SK-N-SH treated with all-trans-retinoic acid at 6 μM for 48 hours (cell line): ENCODE measurements at places on chromosomes 13 and 19.

- no peak for ATAC-seq
Measured at GRCh38 chr19:33698576-33699435, 77.1 kb downstream of the CHST8 start.

DNA sequence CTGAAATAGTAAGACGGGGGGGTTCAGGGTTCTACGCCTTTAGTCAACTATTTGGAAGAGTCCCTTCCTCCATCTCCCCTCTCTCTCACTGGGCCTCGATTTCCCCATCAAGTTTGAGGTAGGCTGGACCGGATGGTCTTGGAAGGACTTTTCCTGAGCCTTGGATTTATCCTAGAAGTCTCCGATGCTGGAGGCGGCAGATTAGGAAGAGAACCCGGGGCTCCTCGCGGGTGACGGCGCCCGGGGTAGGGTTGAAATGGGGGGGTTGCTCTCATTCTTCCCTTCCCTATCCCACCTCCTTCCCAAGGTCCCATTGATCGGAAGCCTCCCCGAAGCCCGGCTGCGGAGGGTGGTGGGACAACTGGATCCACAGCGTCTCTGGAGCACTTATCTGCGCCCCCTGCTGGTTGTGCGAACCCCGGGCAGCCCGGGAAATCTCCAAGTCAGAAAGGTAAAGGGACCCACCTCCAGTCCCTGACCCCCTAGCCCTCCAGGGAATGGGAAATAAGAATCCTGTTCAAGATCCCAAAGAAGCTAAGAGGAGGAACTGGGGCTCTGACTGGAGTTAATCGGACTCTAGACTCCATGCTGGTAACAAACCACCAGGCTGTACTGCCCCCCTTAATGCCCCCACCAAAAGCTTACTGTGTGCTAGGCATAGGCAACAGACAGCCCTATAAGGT is 781 bp downstream of the QPCTL start:
- peak; percentile 39 for ATAC-seq

DNA sequence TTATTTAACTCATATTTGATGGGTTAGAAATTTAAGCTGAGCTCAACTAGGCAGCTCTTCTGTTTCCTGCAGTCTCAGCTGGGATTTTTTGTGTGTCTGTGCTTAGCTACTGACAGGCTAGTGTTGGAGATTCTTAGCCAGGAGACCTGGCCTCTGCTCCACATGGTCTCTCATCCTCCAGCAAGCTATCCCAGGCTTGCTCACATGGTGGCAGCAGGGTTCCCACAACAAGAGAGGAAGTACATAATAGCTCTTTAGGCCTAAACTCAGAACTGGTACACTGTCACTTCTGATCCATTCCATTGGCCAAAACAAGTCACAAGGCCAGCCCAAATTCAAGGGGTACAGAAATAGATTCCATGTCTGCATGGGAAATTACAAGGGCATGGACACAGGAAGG is 406.2 kb downstream of the SUCLA2 start:
- no peak for ATAC-seq

DNA sequence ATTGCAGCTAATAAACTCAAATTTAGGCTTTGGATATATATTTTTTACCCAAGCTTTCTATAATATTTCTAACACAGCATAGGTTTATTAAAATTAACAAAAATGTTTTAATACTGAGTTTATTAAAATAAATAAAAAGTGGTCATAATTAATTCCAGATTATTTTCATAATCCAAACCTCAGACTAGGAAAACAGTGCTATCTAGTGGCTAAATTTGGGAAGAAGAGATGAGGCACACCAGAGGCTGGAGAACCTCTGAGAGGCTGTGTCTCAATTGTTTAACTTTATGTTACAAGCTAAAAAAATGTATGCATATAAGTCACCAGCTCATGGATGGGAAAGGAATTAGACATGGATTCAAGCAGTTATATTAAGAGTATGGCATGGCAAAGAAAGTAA is 392.5 kb downstream of the DIAPH3 start:
- ATAC-seq = peak; percentile 44

GRCh38 chr13:66491251-66491650 is 738.9 kb downstream of the PCDH9 start:
- no peak for ATAC-seq

GRCh38 chr13:84864341-84864740 is 934.9 kb downstream of the SLITRK6 start:
- ATAC-seq = no peak

- ATAC-seq = no peak; the same call in 2 of the 3 replicates
Measured at GRCh38 chr13:94268661-94269060, 210.8 kb downstream of the DCT start.

- peak; percentile 81 for ATAC-seq
Measured at GRCh38 chr19:48321372-48321621, 4.1 kb upstream of the EMP3 start.

- no peak for ATAC-seq
Measured at GRCh38 chr19:30596813-30597399, 224.7 kb downstream of the ZNF536 start.

GRCh38 chr19:35162471-35163326 is 8.2 kb downstream of the FXYD5 start:
- peak; percentile 75 for ATAC-seq

- ATAC-seq = peak; percentile 12; the same call in 2 of the 3 replicates
Measured at GRCh38 chr19:750640-751423, at the start of gene MISP. MISP (plus strand) TSS chr19:751112; CDS start chr19:756947, 5,835 bp downstream.

DNA sequence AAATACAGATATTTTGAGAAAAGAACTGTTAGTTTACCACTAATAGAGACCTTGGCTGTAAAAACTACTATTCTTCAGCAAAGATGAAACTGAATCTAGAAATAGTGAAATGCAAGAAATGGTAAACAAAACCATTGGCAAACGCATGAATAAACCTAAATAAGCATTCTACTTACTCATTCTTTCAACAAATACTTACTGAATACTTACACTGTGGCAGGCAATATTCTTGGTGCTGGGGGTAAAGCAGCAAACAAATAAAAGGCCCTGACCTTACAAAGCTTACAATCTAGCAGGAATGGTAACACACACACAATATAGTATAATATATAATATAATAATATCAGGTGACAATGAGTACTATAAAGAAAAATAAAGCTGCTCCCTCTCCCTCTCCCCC is 38.7 kb downstream of the KATNAL1 start:
- no peak for ATAC-seq

GRCh38 chr13:73364736-73365135 is 305.9 kb downstream of the KLF5 start:
- ATAC-seq = no peak

- ATAC-seq = no peak
Measured at GRCh38 chr13:96898212-96898611, 96.1 kb downstream of the OXGR1 start.

- ATAC-seq = peak; percentile 12; the same call in 1 of the 3 replicates
Measured at GRCh38 chr13:44274771-44275205, 98.8 kb upstream of the SERP2 start.

DNA sequence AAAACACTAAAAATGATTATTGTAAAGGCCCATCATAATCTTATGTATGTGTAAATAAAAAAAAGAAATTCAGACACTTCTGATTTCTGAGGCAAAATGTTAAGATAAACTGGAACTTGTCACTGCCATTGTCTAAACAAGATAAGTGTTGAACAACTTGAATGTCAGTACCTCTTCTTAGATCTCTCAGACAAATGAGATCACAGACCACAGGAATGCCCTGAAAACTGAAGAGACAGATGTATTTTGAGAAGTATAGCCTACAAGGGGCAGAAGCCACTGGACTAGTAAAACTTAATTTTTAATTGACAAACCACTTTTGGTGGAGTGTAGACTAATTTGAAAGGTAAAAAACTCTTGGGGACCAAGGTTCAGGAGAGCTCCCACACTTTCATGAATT is 375.5 kb upstream of the SLITRK5 start:
- ATAC-seq = no peak

DNA sequence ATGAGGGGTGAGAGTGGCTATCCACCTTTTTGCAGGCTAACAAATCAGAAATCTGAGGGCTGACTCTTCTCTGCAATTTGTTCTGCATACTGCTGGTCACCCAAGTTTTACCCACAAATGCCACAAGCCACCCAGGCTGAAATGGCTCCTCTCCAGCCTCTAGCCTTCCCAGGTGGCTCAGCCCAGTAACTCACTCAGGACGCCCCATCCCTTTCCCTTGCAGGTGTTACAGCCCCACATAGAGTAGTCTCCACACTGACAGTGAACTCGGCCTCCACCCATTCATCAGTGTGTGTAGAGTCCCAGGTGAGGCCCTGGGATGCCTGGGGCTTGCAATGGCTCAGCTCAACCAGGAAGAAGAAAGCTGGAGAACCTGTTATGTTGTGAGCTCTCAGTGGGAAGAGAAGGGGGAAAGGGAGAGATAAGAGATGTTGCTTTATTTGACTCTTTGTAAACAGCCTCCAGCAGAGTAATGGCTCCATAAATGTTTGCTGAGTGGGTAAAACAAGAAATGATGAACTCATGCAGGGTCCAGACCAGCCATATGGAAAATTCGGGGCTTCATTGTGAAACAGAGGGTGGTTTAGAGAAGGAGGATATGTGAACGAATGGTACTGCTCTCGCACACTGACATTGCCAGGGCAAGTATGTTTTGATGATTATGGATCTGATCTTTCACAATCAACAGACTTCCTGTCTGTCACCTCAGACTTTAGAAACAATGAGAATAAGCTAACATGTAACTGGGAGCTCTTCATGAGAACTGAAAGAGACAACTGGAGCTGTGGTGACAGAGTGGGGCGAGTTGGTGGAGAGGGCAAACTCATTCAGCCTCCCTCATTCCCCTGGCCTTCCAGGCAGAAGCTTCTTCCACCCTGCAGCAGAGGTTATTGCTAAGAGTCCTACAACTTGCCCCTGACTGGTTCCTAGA is 74.2 kb upstream of the RFC3 start:
- no peak for ATAC-seq

DNA sequence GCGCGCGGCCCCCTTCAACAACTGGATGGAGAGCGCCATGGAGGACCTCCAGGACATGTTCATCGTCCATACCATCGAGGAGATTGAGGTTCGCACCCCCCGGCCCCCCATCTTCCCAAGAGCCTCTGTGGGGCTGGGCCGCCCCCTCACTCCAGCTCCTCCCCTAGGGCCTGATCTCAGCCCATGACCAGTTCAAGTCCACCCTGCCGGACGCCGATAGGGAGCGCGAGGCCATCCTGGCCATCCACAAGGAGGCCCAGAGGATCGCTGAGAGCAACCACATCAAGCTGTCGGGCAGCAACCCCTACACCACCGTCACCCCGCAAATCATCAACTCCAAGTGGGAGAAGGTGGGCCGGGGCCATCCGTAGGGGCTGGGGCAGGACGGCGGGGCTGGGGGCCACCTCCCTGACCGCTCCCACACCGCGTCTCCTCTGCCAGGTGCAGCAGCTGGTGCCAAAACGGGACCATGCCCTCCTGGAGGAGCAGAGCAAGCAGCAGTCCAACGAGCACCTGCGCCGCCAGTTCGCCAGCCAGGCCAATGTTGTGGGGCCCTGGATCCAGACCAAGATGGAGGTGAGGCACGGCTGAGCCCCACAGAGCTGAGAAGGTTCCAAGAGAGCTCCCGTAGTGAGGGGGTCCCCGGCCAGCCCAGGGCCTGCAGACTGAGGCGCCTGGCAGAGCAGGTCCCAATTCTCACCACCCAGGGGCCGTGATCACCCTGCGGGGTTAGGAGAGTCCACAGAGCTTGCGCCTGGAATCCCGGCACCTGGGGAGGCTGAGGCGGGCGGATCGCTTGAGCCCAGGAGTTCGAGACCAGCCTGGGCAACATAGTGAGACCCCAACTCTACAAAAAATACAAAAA is 20.1 kb downstream of the CAPN12 start:
- no peak for ATAC-seq

- ATAC-seq = no peak
Measured at GRCh38 chr19:37982655-37983054, 75.6 kb downstream of the SIPA1L3 start.

- no peak for ATAC-seq
Measured at GRCh38 chr13:40874138-40874779, 84.8 kb downstream of the SLC25A15 start.

- peak; percentile 4 for ATAC-seq
Measured at GRCh38 chr19:42281827-42282762, 13.0 kb downstream of the CIC start.

DNA sequence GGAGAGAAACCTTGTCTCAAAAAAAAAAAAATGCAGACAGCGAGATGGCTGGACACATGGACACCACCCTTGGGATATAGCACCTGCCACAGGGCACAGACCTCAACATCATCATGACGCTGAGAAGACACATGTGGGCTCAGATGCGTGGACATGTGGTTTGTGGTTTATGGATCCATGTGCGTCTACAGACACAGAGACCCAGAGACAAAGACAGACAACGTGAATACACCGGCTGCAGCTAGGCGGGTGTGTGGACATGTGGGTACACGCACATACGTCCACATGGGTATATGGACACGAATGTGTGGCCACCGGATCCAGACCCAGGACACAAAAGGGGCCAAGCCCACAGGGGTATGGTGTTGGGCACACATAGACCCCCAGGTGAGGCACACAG is 1.3 kb downstream of the TNFSF14 start:
- no peak for ATAC-seq

- ATAC-seq = no peak
Measured at GRCh38 chr13:77475345-77476084, 60.0 kb upstream of the SCEL start.

GRCh38 chr13:36712770-36713169 is 39.0 kb downstream of the SERTM1 start:
- ATAC-seq = peak; percentile 95

DNA sequence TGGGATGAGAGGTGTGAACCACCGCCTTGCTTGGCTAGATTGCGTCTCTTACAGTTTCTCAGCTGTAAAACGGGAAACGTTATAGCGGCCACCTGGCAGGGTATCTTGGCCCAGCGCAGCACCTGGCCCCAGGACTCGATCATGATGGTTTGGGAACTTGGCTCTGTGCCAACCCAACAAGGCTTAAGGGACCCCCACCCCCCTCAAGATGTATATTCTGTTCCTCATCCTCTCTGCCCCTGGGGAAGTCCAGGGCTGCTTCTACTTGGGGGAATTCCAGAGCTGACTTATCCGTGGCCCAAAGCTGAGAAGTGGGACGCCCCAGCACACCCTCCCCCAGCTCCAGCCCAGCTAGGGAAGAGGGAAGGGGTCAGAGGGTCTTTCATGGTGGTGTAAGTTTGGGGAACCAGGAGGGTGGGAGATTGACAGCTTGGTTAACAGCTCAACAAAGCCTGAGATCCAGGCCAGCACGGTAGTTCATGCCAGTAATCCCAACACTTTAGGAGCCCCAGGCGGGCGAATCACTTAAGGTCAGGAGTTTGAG is 695 bp downstream of the ICAM1 start:
- ATAC-seq = no peak

- peak; percentile 57 for ATAC-seq
Measured at GRCh38 chr19:16076154-16076957, at the start of gene TPM4. TPM4 (plus strand) TSS chr19:16076495; CDS start chr19:16076566, 71 bp downstream.

DNA sequence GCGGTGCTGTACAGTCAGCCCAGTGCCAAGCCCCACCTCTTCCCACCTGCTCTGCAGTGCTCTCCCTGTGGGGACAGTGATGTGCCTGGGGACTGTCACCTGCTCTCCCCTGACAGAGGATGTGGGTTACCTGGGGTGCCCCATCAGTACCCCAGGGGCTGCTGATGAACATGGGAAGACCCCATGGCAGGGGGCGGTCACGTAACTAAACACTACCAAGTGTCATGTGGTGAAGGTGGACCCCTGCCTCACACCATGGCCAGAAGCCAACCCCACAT is 12.7 kb downstream of the KDM4B start:
- no peak for ATAC-seq

GRCh38 chr13:98411617-98412265 is 165.2 kb downstream of the STK24 start:
- no peak for ATAC-seq

GRCh38 chr13:114128624-114129522 is 3.5 kb downstream of the RASA3 start:
- ATAC-seq = peak; percentile 6; the same call in 1 of the 3 replicates

GRCh38 chr19:48489608-48490216 is 20.5 kb downstream of the CYTH2 start:
- peak; percentile 32 for ATAC-seq

- ATAC-seq = no peak
Measured at GRCh38 chr19:13066933-13067807, 35.5 kb downstream of the LYL1 start.
